ENCODE measurements at places on chromosomes 11 and 22.

- DNase-seq = no peak
Measured at GRCh38 chr11:82837650-82838049, 62.6 kb downstream of the PRCP start.

DNA sequence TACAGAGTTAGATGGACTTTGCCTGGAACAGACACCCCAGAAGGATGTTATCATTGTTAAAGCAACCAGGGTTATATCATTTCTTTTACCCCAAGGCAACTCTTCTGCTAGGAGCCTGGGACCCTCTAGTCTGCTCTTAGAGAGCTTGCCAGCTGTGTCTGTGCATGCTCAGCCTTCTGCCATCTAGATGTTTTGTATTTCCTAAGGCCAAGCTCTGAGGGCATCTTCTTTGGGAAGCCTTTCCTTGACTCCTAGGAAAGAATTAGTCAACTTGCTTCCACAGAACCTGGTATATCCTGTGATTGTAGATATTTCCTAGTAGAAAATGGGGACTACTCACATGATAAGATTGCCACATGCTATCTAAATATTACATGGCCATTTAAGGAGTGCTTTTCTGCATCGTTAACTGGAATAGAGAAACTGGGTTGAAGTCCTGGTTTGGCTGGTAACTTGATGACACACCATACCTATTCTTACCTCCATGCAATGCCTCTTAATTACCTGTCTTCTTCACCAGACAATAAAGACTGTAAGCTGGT, 87.6 kb downstream of the STIM1 start:
- DNase-seq = no peak

DNA sequence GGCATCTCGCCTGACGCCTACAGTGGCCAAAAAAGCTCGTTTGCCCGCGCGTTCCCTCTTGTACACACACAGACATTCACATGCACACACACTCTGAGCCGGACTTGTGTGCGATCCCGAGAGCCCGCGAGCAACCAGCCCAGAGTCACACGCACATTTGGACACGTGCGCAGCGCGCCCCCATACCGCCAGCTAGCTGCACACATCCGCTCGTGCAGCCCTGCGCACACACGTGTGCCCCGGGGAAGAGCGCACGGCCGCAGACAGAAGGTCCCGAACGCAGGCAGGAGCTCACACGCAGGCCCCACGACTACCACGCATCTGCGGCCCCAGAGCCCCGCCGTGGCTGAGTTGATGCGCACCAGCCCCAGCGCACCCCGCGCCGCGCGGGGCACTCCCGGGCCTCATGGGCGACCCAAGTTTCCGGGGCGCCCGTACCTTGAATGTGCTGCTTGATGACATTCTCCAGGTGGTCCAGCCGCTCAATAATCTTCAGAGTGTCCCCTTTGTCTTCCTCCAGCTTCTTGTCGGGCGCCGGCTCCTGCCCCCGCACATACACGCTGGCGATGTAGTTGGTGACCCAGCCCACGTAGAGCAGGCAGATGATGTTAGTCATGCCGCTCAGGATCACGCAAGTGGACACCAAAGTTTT, 758 bp downstream of the GALNT18 start:
- DNase-seq = no peak

GRCh38 chr22:17980015-17980590, 44.3 kb downstream of the MICAL3 start:
- DNase-seq = no peak

GRCh38 chr11:101913656-101914055, 1.2 kb upstream of the CEP126 start:
- no peak for DNase-seq

- DNase-seq = no peak
Measured at GRCh38 chr22:39348909-39349505, 784 bp upstream of the SYNGR1 start.

GRCh38 chr22:35140879-35141745, 75.2 kb downstream of the ISX start:
- DNase-seq = no peak

DNA sequence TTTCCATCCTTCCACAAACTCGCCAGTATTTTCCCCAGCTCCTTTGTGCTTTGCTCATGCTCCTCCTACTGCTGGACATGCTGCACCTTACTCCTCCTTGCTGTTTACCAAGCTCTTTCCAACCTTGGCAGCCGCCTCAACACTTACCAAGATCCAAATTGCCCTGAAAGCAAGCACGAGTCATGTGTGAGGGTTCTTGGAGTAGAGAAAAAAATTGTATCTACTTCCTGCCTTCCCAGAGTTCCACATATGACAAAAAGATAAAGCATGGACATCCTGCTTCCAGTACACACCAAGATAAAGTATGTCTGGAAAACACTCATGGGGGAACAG, 767.5 kb downstream of the NTM start:
- DNase-seq = no peak

DNA sequence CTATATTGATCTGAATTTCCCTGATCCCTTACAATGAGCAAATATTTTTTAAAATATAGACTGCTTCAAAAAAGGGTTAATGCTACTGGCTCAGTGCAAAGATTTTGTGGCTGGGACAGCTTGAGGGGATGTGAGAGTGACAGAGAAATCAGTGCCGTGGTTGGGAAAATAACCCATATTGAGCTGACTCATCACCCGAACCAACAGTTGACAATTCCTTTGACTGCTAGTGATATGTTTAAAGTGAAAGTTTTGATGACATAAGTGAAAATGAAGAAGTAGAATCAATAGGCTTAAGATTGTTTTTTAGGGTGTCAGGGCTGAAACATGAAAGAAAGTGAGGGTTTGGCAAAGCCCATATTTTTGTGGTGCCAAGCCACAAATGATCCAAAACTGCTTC, 257.1 kb upstream of the TENM4 start:
- no peak for DNase-seq

- no peak for DNase-seq
Measured at GRCh38 chr22:30665786-30666185, 1.9 kb downstream of the DUSP18 start.

- no peak for DNase-seq
Measured at GRCh38 chr22:28111501-28112189, 192.6 kb upstream of the PITPNB start.

- no peak for DNase-seq
Measured at GRCh38 chr11:104124979-104125378, 39.0 kb downstream of the PDGFD start.

DNA sequence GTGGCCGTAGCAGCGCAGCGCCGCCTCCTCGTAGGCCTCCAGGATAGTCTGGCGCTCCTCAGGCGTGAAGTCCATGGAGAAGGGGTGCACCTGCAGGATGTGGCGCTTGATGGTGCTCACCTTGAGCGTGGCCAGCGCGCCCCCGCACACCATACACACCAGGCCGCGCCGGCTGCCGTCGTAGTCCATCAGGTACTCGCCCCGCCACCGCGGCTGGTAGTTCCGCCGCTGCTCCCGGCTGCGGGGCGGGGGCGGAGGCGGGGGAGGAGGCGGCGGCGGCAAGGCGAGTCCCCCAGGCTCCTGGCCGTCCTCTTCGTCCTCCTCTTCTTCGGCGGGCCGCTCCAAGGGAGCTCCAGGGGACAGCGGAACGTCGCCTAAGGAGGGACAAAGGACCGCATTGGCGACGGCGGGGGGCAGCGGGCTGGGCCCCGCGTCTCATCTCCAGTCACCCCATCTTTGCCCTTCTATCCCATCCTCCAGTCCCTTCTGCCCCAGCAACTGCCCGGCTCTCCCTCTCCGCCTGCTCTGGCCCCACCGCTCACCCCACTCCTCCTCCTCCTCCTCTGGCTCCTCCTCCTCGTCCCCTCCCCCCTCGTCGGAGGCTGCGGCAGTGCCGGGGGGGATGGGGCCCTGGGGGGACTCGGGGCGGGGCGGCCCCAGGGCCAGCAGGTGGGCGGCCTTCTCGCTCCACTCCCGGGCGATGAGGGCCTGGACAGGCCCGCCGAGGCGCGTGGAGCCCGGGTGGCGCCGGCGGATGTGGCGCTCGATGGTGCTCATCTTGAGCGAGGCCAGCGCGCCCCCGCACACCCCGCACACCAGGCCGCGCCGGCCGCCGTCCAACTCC, 4.9 kb downstream of the ZFTA start:
- no peak for DNase-seq

Data from OCI-LY7 (cell line).